Upper lobe of right lung (tissue), 1 donor: ENCODE measurements at places on chromosomes 13 and 19.

DNA sequence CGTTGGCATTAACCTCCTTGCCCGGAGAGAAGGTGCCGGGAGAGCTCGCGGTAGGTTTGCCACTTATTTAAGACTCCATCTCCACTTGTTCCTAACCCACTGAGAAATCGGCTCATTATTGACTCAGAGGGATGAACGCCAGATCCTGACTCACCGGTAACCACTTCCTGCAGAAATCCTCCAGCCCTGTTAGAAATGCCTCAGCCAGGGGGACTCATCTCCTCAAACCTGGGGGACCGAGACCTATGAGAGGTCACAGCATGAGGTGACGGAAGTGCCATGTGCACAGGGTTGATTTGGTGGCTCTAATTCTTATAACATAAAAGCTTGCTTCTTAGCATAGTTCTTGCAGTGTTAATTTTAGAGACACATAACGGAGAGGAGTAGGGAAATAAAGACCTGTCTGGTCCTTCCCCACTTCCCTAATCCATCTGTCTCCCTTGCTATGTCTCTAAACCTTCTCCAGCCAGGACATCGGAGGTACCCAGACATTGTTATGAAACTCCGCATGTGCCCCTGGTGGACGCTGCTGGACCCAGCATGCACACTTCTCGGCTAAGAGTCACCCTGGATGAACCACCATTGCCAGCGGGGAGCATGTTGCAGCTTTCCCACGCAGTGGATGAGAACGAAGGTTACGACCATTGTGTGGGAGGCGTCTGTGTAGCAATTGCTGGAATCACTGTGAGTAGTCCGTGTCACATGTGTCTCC is 158.9 kb downstream of the EFNB2 start:
- DNase-seq, result no peak
- peaks cover 8% of the 10 kb centered on the region for H3K4me1 ChIP-seq
- H3K4me3 ChIP-seq, result no peak overlapping the region
- H3K36me3 ChIP-seq, result no peaks in the 10 kb centered on the region
- no peaks in the 10 kb centered on the region for H3K27me3 ChIP-seq

DNA sequence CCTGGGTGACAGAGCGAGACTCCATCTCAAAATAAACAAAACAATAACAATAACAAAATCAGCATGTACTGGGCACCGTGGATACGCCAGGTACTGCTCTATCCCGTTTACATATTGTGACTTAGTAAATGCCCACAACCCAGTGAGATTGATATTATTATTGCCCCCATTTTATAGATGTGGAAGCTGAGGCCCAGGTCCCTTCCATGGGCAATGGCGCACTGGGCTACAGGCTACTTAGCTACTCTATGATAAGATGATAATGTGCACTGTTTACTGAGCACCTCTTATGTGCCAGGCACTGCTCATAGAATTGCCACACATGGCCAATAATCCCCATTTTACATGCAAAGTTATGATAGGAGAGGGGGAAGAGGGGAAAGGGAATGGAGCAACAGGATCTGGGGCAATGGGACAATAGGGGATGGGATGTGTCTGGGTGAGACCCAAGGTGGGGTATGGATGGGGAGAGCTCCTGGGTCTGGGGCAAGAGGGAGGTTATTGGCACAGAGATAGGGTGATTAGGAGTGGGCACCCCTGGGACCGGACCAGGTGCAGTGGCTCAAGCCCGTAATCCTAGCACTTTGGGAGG is 5.4 kb downstream of the KCNN4 start:
- DNase-seq, result no peak
- H3K4me3 ChIP-seq, result no peak overlapping the region
- no peak overlapping the region for H3K27ac ChIP-seq
- peaks cover 33% of the 10 kb centered on the region for H3K4me1 ChIP-seq
- no peaks in the 10 kb centered on the region for H3K36me3 ChIP-seq

GRCh38 chr13:43445668-43446067 is 341.1 kb downstream of the ENOX1 start:
- H3K36me3 ChIP-seq, result no peaks in the 10 kb centered on the region
- H3K27me3 ChIP-seq, result no peaks in the 10 kb centered on the region
- H3K4me3 ChIP-seq, result no peak overlapping the region
- no peaks in the 10 kb centered on the region for H3K4me1 ChIP-seq
- H3K27ac ChIP-seq, result no peak overlapping the region

DNA sequence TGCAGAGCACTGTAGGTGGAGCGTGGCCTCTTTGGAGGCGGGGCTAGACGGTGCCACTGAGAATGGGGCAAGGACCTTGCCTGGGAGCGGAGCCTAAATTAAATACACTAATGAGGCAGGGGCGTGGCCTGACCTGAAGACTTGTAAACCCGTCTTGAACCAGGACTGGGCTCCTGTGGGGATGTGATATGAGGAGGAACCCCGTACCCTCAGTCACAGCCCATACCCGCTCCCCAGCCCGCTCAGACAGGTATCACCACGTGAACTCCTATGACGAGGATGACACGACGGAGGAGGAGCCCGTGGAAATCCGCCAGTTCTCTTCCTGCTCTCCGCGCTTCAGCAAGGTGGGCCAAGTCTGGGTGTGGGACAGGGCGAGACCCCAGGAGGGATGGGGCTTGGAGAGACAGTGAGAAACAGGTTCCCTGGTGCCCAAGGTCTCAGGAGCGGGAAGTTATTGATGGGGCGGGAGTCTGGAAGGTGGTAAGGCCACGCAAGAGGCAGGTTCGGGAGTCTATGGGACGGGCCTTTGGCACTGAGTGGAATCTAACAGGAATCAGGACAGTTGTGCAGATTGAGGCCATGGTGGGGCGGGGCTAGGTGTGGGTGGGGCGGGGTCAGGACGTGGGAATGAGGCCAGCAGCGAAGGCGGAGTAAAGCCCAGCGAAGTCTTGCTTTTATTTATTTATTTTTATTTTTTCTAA is 14.7 kb downstream of the DNASE2 start:
- DNase-seq, result no peak
- H3K27me3 ChIP-seq, result no peaks in the 10 kb centered on the region
- H3K27ac ChIP-seq, result no peak overlapping the region

DNA sequence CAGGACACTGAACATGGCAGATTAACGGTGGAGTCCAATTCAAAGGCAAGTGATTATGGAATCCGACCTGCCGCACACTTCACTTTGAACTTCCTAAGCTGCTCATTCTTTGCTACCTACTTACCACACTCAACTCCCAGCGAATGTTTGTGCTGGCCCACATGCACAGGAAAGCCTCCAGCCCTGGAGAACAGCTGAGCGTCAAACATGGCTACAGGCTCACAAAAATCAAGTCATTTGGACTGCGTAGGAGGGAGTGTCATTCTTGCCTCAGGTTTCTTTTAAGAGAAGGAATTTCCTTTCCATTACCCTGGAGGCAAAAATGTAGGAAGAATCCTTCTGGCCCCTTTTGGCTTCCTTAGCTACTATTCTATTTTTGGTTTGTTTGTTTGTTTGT is 41.3 kb upstream of the IPO5 start:
- no peak for DNase-seq
- H3K4me3 ChIP-seq, result no peak overlapping the region
- no peaks in the 10 kb centered on the region for H3K27me3 ChIP-seq
- no peak overlapping the region for H3K27ac ChIP-seq
- no peaks in the 10 kb centered on the region for H3K36me3 ChIP-seq

DNA sequence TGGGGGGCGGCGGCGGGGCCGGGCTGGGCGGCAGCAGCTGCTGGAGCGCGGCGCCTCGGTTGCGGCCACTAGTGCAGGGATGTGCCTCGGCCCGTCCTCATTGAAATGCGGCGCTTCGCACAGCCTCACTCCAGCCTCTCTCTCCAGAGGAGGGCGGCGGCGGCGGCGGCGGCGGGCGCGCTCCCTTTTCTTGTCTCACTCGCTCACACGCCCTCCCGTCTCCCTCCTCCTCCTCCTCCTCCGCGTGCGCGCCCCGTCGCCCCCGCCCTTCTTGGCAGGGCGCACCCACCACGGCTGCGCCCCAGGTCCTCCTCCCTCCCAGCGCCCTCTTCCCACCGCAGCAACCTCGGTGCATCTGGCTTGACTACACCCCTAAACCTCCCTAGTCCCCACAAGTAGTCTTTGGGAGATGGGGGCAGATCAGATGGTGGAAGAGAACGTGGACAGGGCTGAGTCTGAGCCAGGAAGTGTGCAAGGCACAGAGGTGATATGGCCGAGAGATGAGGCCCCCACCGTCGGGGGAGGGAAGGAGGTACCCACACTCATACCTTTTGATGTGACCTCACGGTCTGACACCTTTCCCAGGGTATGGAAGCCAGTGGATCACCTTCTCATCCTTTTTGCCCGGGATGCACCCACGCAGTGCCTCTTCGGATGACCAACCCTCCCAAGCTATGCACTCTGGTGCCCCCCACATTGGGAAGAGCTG is at the start of gene DCLK1:
Gene DCLK1, minus strand, starts transcription at position 161 of the 709 bp plus-strand sequence.
- H3K36me3 ChIP-seq, result no peaks in the 10 kb centered on the region
- peak within 1 kb of the TSS; percentile 39 for H3K4me3 ChIP-seq
- H3K27ac ChIP-seq, result no peak within 1 kb of the TSS
- H3K4me1 ChIP-seq, result no peaks in the 10 kb centered on the region
- DNase-seq, result peak; percentile 75
- peaks cover 20% of the 10 kb centered on the region for H3K27me3 ChIP-seq

- H3K27me3 ChIP-seq, result peaks cover 14% of the 10 kb centered on the region
- H3K27ac ChIP-seq, result no peak overlapping the region
- no peak overlapping the region for H3K4me3 ChIP-seq
- no peak for DNase-seq
- no peaks in the 10 kb centered on the region for H3K36me3 ChIP-seq
- peaks cover 9% of the 10 kb centered on the region for H3K4me1 ChIP-seq
Measured at GRCh38 chr19:45952686-45953505, 20.8 kb downstream of the NOVA2 start.

DNA sequence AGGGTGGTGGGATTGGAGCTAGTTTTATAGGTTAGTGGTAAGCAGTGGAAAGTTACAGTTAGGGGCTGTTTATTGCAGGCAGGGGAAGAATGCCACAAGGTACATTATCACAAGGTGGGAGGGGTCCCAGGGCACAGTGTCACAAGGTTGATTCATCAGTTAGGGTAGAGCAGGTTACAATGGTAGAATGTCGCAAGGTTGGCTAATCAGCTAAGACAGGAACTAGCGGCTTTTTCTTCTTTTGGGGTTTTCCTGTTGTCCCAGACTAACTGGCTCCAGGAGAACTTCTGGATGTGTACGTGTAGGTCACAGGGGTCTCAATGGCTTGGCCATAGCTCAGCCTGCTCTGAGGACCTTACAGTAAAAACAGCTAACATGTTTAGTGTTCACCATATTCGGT is 1221.1 kb downstream of the SLITRK1 start:
- DNase-seq, result no peak
- no peaks in the 10 kb centered on the region for H3K4me1 ChIP-seq
- no peaks in the 10 kb centered on the region for H3K36me3 ChIP-seq
- no peak overlapping the region for H3K4me3 ChIP-seq
- H3K27me3 ChIP-seq, result no peaks in the 10 kb centered on the region
- H3K27ac ChIP-seq, result no peak overlapping the region

DNA sequence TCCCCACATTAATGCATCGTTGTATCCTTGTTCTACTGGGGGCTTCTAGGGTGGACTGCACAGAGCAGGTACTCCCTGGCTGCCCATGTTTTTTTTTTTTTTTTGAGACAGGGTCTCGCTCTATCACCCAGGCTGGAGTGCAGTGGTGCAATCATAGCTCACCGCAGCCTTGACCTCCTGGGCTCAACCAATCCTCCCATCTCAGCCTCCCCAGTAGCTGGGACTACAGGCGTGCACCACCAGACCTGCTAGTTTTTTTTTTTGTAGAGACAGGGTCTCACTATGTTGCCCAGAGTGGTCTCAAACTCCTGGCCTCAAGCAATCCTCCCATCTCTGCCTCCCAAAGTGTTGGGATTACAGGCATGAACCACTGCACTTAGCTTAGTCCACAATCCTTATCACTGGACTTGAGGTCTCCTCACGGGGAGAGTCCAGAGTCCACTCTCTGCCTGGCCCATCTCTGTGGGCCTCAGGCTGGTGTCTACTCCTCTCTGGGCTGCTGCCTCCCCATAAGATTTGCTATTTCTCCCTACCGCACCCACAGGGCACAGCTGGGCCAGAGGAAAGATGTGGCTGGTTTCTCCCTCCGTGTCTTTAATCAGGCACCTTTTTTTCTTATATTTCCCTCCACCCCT is 50.4 kb upstream of the CYP4F8 start:
- peaks cover 11% of the 10 kb centered on the region for H3K27me3 ChIP-seq
- no peaks in the 10 kb centered on the region for H3K36me3 ChIP-seq

- no peak for DNase-seq
- H3K36me3 ChIP-seq, result peaks cover 28% of the 10 kb centered on the region
- H3K27me3 ChIP-seq, result no peaks in the 10 kb centered on the region
- H3K27ac ChIP-seq, result peak overlapping the region; percentile 68
Measured at GRCh38 chr19:13115936-13116281, 631 bp downstream of the TRMT1 start.
